Erythroblast (primary cell): ENCODE measurements at places on chromosomes 12 and 14.
A peak's percentile ranks its signal among the peaks of the same experiment; 100 is the strongest.

DNA sequence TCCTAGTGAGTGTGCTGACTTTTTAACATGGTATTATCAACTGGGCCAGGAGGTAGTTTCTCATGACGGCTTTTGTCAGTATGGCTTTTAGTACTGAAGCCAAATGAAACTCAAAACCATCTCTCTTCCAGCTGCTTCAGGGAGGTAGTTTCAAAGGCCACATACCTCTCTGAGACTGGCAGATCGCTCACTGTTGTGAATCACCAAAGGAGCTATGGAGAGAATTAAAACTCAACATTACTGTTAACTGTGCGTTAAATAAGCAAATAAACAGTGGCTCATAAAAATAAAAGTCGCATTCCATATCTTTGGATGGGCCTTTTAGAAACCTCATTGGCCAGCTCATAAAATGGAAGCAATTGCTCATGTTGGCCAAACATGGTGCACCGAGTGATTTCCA is 141.1 kb downstream of the HMGA2 start:
- no peak for DNase-seq

DNA sequence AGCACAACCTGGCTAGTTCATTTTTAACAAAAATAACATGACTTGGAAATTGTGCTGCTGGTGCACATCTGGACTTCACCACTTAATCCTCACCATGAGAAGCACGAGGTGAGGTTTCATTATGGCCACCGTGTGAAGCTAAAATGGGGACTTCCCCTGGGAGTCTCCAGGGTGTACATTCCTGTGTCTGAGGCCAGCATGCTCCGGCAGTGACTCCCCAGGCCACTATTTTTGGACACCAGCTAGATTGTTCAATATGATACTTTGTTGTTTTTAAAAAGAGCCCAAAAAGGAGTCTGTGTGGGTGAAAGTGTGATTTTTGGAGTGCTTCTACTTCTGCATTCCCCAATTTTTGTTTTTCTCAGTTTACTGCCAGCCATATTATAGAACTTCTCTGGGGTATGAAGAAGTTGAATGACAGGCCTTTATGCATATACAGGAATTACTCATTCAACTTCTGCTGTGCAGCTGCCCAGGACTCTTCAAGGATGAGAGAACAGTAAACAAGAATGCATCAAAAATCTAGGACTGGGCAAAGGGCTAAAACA is 16.9 kb upstream of the AICDA start:
- no peak for DNase-seq

- no peak for DNase-seq
Measured at GRCh38 chr14:55801121-55801520, 221.1 kb downstream of the KTN1 start.

DNA sequence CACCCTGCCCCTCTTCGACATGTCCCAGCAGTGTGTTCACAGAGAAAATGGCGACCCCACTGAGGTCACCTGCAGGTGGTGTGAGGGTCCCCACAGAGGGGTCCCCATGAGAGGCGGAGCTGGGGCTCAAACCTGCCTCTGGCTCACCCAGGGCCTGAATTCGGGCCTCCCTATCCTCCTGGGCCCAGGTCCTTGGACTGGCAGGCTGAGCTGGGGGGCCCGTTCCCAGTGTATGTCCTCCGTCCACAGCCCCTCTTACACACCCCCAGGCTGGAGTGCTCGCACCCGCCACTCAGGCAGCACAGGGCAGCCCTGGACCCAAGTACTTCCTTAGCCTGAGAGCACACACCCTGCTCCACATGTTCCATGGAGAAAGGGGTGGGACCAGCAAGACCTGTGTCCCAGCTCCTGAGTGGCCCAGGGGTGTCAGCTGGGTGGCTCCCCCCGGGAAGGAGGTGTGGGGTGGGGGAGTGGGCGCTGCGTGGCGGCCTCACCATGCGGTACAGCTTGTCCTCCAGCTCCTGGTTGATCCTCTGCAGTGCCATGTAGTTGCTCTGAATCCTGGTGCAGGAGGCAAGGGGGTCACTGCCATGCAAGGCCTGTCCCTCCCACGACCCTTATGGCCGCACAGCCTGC is 42.6 kb downstream of the BEGAIN start:
- no peak for DNase-seq

DNA sequence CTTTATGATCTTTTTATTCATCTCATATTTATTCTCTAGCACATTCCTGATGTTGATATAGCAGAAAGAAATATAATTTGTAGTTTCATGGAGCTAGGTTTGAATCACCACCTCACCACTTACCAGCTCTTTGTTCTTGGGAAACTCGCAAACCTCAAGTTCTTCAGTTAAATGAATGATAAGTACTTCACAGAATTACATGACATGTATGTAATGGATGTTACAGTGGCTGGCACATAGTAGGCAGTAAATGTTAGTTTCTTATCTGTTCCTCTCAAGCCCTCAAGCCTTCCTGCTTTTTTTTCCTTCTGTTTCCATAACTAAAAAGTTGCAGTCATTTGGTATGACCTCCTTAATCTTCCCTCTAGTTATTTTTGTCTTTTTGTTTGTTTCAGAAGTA is 54.9 kb downstream of the SPATS2 start:
- DNase-seq = peak; percentile 10

GRCh38 chr12:104740668-104741067 is 217.4 kb downstream of the SLC41A2 start:
- no peak for DNase-seq

- no peak for DNase-seq
Measured at GRCh38 chr12:116880213-116880816, 926 bp downstream of the HRK start.

- peak; percentile 36 for DNase-seq
Measured at GRCh38 chr14:31419179-31419966, 977 bp downstream of the HEATR5A start.

DNA sequence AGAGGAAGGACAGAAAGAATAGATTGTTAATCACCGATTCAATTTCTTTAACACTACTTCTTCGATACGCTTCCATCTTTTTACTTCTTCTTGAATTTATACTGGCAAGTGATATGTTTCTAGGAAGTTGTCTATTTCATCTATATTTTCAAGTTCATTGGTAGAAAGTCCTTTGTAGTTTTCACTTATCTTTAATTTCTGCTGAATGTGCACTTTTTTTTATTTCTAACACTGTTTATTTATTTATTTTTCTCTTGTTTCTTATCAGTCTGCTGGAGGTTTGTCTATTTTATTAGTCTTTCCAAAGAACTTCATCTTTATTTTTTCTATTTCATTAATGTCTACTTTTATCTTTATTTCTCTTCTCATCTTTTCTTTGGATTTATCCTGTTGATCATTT is 63.6 kb downstream of the SIX1 start:
- no peak for DNase-seq
